GM20000 (cell line): ENCODE measurements at places on chromosomes 2 and 18.

GRCh38 chr2:238857959-238858358 lies 10.1 kb downstream of the TWIST2 start:
- no peak for DNase-seq

GRCh38 chr2:240600451-240600961 lies 14.0 kb downstream of the CAPN10 start:
- DNase-seq, result no peak

GRCh38 chr2:177549171-177549570 lies 156.6 kb downstream of the AGPS start:
- no peak for DNase-seq

DNA sequence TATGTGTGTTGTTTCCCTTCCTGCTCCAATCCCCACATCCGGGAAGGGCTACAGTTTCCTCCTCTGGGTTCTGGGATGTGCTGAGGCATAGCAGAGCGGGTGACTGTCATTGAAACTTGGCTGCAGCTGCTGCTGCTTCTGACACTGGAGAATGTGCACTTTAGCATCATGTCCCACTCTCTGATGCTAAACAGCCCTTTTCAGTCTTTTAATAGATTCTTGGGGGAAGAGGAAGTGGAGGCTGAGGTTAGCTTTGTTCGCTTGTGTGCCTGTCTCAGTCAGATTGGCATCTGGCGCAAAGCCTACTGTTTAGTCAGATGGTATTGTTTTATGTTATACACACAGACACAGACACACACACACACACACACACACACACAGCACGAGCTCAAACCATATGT lies 136.5 kb upstream of the RND3 start:
- no peak for DNase-seq

GRCh38 chr2:208266936-208267335 lies 881 bp downstream of the PIKFYVE start:
- no peak for DNase-seq

GRCh38 chr18:11009869-11010268 lies 139.5 kb downstream of the PIEZO2 start:
- no peak for DNase-seq

DNA sequence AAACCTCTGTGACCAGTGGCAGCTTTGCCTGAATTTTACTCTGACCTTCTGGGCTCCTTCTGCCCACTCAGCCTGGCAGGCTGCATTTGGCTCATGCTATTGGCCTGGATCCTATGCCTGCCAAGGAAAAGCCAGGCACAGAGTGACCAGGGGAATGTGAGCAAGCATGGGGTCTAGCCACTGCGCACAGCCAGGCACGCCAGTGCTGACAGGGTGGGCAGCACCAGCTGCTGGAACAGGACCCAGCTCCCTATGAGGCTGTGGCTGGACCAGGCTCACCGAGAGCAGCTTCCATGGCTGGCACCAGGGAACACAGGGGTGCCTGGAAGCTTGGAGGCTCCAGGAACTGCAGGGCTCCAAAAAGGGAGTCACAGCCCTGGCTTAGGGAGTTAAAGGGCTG lies 311.5 kb upstream of the SYT4 start:
- DNase-seq, result no peak

DNA sequence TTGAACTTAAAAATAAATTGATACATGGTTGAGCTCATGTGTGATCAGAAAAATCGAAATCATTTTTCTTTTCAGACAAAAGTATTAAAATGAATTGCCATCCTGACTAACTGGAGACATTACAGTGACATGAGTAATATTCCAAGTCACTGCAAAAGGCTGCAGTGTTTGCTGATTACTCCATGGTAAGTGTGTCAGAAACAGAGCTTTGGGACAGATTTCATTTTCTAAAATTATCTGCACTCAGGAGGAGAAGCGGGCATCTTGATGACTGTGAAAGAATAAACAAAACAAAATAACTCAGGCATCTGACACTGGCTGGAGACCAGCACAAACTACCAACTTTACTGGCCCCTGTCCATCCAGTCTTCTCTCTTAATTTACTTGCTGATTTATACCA lies 312.3 kb upstream of the PIK3C3 start:
- DNase-seq, result no peak

GRCh38 chr2:239819091-239819973 lies 205.8 kb downstream of the NDUFA10 start:
- DNase-seq, result no peak

DNA sequence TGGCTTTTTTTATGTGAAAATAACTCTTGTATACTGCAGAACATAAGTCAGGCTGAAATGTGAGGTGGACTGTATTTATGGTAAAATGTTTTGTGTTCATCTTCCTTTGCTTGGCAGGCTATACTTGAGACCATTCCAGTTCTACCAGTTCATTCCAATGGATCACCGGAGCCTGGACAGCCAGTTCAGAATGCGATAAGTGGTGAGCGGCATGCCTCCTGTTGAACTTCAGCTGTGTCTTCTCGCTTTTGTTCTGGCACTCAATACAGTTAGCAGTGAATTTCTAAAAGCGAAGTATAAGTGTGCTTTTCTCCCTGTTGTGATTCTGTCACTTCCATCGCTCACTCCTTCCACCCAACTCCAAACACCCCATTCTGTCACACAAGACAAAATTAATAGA lies 138.5 kb downstream of the ARHGAP28 start:
- DNase-seq, result no peak

DNA sequence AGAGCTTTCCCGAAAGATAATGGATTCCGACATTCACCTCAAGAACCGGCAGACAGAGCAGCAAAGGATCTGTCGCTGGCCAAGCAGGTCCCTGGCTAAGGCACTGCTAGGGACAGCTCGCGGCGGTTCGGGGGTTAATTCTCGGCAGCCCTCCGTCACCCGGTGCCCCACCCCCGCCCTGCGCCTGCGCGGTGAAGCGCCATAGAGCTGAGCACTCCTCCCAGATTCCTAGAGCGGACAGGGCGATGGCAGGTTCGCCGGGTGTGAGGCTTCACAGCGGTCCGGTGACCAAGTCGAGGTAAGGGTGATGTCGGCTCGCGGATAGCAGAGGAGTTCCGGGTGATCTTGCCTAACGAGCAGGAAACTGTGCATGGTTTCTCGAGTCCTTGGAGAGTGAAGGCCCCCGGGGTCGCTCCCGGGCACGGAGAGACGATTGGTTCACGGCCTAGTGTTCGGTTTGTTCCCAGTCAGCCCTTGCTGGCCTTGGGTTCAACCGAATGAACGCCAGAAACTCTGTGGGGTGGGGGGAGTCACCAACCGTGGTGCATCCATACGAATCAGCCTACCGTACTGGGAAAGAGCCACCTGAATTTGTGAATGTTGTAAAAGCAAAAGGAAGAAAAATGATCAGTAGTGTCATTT lies at the start of gene ZSCAN30:
TSS of gene ZSCAN30 (minus strand) at position 136 of the 642 bp plus-strand sequence. CDS start 25,877 bp downstream, outside the sequence.
- DNase-seq, result peak; percentile 91

DNA sequence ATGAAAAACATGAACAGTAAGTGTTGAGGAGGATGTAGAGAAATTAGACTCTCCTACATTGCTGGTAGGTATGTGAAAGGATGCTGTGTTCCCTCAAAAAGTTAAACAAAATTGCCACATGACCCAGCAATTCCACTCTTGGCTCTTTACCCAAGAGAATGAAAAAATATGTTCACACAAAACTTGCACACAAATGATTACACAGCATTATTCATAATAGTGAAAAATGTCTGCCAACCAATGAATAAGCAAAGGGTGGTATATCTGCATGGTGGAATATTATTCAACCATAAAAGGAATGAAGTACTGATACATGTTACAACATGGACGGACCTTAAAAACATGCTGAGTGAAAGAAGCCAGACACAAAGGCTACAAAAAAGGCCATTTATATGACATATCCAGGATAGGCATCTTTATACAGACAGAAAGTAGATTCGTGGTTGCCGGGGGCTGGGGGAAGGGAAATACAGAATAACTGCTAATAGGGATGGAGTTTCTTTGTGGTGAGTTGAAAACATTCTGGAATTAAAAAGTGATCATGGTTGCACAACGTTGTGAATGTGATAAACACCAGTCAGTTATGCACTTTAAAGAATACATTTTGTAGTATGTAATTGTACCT lies 85.4 kb upstream of the MYO3B start:
- DNase-seq, result no peak

- DNase-seq, result no peak
Observed at GRCh38 chr2:17637131-17637906, 96.8 kb downstream of the VSNL1 start.

GRCh38 chr18:22988208-22988607 lies 55.1 kb downstream of the RBBP8 start:
- DNase-seq, result peak; percentile 13

DNA sequence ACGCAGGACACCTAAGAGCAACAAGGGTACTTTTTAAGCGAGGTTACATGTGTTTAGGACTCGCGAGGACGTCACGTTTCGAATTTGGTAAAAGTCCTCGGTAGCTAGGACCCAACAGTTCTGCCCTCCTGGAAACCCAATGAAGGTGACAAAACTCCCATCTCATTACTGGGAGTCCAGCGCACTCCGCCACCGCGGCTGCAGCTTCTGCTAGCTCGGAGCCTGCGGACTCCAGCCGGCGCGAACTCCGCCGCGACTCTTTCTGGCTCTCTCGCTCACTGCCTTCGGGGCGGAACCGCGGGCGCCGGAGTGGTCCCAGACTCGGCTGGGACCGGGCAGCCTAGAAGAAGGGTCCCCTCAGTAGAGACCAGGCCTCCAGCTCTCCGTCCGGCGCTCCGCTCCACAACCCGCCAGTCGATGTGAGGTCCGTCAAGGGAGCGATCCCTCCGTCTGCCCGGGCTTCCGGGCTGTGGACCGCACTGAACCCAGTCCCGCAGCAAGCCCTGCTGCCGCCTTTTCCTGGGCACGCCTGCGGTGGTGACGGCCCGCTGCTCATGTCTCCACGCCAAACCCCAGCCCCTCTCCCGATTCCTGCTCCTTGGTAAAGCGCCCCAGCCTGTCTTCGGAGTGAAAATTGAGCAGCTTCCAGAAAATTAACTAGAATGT lies 3.0 kb upstream of the OSR1 start:
- peak; percentile 21 for DNase-seq

- DNase-seq, result no peak
Observed at GRCh38 chr2:240574386-240575100, 6.3 kb downstream of the RNPEPL1 start.

GRCh38 chr2:149559341-149560068 lies 28.1 kb downstream of the MMADHC start:
- no peak for DNase-seq
